ENCODE measurements at places on chromosomes 16 and 17. TPM values are rescaled to one million over a fixed set of nuclear protein-coding genes. Genes with fewer than 3 reads are reported as not detected.
A peak's percentile ranks its signal among the peaks of the same experiment; 100 is the strongest.

GRCh38 chr16:17018585-17018939 lies 452.2 kb downstream of the XYLT1 start:
- no peak for DNase-seq

DNA sequence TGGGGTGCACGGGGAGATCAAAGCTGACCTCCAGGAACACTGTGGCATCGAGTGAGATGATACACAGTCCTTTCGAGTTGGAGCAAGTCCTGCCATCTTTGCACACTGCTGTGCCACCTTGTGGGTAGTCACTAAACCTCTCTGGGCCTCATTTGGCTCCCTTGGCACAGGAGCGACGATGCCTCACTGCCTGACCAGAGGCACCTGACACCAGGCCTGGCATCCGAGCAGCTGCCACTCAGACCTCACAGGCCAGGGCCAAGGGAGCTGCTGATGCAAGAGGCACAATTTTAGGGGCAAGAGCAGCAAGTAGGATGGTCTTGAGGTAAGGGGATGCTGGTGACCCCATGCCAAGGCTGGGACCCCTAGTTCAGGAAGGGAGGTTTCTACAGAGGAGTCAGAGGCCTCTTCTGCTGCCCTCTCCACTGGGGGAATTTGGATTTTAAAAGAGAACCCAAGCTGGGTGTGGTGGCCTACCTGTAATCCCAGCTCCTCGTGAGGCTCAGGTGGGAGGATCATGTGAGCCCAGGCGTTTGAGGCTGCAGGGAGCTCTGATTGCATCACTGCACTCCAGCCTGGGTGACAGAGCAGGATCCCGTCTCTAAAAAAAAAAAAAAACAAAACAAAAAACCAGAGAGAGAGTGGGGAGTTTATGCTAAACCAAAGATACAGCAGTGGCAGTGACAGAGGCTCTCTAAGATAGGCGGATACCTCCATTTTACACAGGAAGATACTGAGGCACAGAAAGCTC lies 6.7 kb upstream of the ADGRG1 start:
- DNase-seq, result peak; percentile 34

The CCDC43 gene
- total RNA-seq, result 26.4 TPM

The MMP28 gene
- total RNA-seq, result 1.2 TPM

The FOXC2 gene
- 1.4 TPM for total RNA-seq

- DNase-seq, result no peak
These were observed 1.4 kb upstream of the GRIN2C start for GRCh38 chr17:74860872-74861661.

DNA sequence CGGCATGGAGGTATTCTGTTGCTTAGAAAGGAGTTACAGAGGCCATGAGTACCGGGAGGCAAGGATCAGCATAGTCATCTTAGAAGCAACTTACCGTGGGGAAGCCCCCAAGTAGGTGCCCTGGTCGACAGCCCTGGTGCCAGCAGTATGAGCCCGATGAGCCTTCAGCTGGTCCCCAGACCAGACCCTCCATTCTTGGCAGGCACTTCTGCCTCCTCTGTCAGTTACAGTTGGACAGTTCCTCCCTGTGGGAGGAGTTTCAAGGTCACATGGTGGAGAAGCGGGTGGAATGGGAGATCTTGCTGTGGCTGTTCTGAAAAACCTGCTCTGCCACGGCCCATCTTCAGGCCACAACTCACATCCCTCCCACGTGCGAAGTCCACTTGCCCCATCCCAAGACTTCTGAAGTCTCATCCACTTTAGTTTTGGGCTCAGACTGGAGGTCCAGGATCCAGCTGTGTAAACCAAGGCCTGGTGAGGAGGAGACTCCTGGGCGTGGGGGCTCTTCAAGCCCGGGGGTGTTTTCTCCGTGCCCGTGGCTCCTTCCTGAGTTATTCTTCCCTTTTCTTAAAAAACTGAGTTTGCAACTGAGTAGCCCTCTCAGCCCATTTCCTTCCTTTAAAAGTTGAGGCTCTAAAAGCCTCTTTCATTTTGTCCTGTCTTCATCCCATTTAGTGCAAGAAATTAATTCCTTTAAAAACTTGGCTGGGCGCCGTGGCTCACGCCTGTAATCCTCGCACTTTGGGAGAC lies 133.5 kb downstream of the SEC14L1 start:
- no peak for DNase-seq

- DNase-seq, result no peak
These were observed 63.3 kb upstream of the HLF start for GRCh38 chr17:55201308-55201932.

DNA sequence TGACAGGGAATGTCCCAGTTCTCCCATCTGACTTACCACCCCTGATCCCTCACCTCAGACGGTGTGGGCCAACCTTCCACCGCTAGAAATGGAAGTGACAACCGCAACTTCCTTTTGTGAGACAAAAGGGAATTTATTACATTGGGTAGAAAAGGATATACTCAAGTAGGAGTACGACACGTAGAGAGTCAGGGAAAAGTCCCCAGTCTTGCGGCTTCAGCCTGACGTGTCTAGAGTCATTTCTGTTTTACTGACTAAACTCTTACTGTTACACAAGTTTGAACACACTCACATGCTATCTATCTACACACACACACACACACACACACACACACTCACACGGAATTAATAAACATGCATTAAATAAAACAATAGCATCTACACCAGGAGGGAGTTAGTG lies 178.9 kb downstream of the COPRS start:
- no peak for DNase-seq

The PRR35 gene
- not detected for total RNA-seq

Measured in Right ventricle myocardium superior (tissue), 1 donor.